ENCODE measurements at places on chromosomes 1 and 21.

DNA sequence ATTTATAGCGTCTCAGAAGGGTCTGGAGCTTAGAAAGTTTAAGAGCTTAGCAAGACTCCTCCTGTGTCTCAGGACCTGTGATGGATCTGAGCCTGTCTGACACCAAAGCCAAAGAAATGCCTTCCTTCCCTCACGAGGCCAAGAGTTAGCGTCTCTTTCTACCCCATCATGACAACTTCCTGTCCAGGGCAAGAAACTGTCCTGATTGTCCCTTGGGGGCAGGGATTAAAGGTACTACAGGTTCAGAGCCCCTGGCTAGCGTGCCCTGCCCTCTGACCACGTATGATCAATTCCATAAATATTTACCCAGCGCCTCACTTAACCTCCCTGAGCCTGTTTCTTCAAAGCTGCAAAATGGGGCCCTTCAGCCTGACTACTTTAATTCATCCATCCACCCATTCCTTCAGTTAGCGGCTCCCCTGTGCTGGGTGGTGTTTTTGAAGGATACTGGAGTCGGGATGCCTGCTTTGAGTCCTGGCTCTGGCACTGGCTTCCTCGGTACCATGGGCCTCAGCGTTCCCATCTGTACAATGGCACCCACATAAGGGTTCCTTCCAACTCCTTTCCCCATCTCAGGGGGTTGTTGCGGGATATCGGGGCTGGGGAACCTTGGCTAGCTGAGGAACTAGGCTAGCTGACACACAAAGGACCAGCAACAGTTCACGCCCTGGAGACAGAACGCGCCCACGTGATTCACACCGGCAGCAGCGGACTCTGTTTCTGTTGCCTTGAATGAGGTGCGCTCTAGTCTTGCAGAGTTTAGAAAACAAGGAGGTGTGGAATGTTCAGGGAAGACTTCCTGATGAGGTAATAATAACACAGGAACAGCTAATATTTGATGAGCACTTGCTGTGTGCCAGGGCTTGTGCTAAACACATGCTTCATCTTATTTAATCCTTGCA lies 23.0 kb upstream of the EPHA2 start:
- no peak for DNase-seq

DNA sequence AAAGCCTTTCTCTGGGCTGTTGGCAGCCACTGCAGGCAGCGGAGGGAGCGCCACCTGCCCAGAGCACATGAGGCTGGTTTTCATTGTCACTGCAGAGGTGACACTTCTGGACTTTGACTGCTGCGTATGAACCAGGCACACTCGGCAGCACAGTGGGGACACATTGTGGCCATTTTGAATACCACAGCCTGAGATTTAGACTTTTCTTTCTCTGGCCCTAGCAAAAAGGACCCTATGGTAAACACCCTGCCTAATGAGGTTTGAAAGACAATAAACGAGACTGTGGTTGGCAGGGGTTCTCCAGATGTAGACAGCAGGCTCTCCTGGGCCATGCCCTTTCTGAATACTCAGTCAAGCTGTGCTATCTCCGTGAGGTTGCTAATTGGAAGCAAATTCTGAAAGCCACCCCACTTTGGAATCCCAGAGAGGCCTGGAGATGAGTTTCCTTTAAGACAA lies 12.0 kb upstream of the KCNE2 start:
- peak; percentile 49 for DNase-seq

GRCh38 chr1:39378377-39378776 lies 113.1 kb upstream of the BMP8A start:
- no peak for DNase-seq

GRCh38 chr1:31476891-31477846 lies 64.2 kb downstream of the SERINC2 start:
- no peak for DNase-seq

DNA sequence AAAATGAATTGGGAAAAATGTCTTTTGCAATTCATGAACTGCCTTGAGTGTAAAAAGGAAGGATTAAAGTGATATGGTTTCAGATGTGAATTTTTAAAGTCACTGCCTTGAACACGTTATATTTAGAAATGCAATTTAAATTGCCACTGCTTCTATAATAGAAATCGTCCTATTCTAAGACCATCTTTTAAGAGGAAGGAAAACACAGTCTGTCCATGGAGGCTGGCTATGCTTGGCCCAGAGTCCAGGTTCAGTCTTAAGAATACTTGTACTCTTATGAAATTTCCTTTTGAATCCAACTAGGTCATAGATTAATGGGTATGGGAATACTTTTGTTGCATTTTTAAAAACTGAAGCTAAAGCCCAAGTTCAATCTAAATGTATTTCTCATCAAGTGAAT lies 86.0 kb downstream of the PCNX2 start:
- DNase-seq, result no peak

DNA sequence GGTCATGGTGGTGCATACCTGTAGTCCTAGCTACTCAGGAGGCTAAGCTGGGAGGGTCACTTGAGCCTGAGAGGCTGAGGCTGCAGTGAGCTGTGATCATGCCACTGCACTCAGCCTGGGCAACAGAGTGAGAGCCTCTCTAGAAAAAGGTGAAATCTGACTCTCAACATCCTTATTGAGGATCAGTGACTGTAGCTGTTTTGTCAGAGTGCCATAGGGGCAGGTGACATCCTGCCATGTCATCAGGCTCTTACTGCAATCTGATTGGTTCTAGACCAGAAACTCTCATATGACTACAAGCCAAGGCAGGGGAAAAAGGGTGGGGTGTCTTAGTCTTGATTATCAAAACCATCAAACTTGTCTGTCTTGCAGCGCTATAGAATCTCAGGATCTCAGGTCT lies 62.8 kb upstream of the NGF start:
- DNase-seq, result no peak

GRCh38 chr1:156652131-156652991 lies 10.4 kb downstream of the BCAN start:
- no peak for DNase-seq

- no peak for DNase-seq
These were observed 5.0 kb downstream of the DMRTB1 start for GRCh38 chr1:53463961-53464899.

GRCh38 chr1:201742476-201742875 lies 86.5 kb upstream of the IPO9 start:
- no peak for DNase-seq

- no peak for DNase-seq
These were observed 98.0 kb upstream of the DUSP10 start for GRCh38 chr1:221839782-221840395.

DNA sequence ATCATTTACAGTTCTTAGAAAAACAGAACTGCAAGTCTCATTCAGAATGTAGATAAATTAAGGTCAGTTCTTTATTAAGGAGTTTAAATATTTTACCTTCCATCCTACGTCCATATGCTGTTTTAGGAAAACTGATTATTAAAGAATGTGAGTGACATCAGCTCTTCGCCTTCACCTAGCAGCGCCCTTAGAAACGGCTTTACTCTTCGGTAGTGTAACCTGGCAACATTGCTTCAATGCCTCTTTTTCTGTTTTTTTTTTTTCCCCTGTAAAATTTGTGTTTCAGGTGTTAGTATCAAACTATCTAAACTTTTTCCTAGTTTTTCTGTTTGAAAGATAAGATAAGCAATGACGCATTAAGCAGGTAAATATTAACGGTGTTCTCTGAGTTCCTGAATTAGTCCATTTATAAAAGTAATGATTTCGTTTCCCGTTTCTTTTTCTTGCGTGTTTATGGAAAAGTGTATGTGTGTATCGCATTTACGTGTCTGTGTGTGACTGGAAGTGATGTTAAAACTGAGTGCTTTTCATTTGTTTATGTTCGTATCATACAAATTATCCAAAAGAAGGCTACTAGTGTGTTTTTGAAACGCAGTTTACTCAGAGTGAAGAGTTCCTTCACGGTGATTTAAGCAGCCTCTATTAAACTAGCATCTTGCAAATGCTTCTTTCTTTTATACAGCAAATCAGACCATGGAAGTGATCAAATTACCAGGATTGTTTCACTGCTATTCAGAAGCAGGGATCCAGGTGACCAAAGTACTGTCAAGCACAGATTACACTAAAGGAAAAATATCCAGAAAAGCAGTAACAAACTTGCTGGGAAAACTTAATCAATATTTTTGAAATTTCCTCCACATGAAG lies 139.0 kb downstream of the SDCCAG8 start:
- DNase-seq, result no peak

DNA sequence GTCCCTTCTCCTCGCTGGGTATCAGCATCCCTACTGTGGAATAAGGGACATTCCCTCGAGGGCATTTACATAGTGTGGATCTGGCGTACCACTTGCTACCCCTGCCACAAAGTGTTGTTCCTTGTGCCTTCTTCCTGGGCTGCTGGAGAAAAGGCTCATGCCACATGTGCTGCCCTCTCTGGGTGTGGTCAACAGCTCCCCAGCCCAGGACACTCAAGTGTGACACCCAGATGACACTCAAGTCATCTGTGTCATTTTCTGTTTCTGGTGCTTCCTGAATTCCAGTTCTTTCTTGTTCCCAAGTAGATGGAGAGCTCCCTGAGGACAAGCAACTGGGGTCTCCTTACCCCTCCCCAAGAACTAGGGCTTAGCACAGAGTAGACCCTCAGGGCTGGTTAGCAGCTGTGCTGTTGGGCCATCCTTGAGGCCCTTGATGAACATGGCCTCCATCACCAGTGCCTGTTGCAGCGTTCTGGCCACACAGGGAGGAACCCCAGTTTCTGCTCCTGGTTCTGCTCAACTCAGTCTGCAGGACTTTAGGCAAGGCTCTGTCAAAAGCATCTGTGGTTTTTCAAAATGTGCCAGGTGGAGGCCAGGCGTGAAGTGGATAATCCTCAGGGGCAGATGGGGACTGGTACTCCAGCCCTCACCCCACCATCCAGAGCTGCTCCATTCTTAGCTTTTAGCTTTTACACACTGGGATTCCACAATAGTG lies 49.0 kb upstream of the CLIC4 start:
- no peak for DNase-seq

GRCh38 chr1:200670242-200671118 lies 773 bp upstream of the DDX59 start:
- peak; percentile 60 for DNase-seq

DNA sequence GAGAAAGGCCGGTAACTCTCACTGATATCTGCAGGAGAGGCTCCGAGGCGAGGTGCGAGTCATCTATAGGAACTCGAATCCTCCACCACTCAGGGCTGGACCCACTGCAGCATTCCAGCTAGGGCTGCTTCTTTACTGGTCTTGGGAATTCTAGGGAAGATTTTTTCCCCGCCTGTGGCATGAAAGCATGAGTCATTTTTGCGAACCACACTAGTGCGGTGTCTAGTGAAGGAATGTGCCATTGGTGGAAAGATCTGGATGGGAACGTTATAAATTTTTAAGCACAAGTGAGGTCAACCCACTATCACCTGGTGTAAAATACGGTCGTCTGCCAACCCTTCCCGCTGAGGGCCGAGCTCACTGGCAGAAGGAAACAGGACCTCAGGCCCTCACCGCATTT lies 49.7 kb downstream of the SYF2 start:
- no peak for DNase-seq

DNA sequence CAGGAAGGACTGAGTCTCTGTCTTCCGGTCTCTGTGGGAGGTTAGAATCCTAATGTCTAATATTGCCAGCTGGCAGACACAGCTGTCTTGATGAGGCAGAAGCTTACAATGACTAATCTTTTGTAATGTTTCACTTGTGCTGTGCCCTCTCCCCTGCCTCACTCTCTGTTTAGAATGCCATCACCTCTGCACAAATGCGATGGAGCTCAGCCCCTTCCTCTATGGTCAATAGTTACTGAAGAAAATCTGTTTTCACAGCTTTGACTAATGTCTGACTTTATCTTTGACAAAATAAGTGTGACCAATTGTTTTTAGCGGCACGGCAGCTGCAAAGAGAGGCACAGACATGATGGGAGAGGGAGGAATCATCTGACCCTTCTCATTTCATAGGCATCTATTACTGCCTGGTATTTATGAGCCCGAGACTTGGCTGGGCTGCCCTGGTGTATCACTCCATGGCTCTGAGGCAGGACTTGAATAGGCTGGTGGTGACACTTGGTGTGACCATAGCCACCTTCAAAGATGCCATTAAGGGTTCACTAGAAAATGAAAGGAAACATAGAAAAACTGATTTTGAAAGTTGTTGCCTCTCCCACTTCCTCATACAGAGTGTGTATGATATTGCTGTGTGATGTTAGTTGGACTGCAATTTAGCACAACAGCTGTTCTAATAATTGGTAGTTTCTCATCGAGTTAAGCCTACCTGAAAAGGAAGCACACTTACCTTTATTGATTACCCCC lies 163.2 kb upstream of the NBPF11 start:
- no peak for DNase-seq

GRCh38 chr1:24384251-24385090 lies 29.1 kb downstream of the STPG1 start:
- DNase-seq, result peak; percentile 60

- peak; percentile 27 for DNase-seq
These were observed 1.0 kb downstream of the EGLN1 start for GRCh38 chr1:231420959-231421545.

DNA sequence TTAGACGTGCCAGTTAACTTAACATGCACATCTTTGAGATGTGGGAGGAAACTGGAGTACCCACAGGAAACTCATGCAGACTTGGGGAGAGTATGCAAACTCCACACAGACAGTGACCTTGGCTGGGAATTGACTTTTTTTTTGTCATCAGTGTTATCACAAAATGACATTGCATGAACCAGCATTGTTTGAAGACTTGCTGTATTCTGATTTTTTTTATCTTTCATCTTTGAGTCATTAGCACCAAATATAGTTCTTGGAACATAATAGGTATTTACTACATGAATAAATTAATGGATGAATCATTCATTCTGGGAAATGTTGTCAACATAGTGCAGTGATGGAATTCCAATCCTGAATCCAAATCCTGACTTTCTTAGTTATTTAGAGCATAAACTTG lies 77.0 kb downstream of the ATF6 start:
- no peak for DNase-seq

DNA sequence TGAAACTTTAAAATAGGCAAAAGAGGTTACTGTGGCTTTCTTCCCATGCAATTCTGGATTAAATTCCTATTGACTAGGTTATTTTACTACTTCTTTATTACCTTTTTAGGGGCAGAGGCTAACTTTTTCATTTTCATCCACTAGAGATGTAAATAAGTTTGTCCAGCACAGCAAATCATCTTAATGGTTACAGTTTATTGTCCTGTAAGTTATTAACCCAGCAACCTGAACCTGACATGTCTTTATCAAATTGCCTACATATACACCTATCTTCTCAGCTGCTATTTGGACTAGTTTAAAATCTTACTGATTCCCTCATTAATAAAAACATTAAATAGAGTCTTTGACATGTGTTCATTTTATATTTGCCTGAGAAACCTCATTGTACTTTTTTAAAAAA lies 6.9 kb upstream of the SCYL3 start:
- no peak for DNase-seq

- DNase-seq, result no peak
These were observed 60.8 kb downstream of the BCAR3 start for GRCh38 chr1:93620841-93621210.
